ENCODE measurements at places on chromosomes 4 and X.

DNA sequence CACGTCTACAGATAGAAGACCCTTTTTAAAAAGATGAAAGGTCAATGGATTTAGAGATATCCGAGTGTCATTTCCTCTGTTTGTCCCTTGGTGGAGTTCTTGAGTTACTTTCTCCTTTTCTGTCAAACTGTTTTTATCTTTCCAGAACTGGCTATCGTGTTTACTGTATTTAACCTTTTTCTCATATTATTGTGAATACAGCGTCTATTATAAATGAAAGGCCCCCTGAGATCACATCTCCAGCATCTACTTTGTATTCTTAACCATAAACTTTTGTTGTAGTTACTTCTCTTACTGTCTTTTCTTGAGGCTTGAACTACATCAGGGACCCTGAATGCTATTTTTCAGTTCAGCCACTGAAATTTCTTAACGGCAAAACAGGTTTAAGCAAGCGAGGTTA is 4.0 kb upstream of the PCDH7 start:
- no peak for DNase-seq

- DNase-seq = no peak
Observed at GRCh38 chrX:150165776-150166610, 197.1 kb upstream of the MAMLD1 start.

GRCh38 chrX:48761674-48762471 is at the start of gene GLOD5:
Gene GLOD5, plus strand, starts transcription at chrX:48761747. Its CDS starts 44 bp downstream, at chrX:48761791.
- no peak for DNase-seq

- no peak for DNase-seq
Observed at GRCh38 chr4:47942081-47942819, 27.9 kb upstream of the NFXL1 start.

DNA sequence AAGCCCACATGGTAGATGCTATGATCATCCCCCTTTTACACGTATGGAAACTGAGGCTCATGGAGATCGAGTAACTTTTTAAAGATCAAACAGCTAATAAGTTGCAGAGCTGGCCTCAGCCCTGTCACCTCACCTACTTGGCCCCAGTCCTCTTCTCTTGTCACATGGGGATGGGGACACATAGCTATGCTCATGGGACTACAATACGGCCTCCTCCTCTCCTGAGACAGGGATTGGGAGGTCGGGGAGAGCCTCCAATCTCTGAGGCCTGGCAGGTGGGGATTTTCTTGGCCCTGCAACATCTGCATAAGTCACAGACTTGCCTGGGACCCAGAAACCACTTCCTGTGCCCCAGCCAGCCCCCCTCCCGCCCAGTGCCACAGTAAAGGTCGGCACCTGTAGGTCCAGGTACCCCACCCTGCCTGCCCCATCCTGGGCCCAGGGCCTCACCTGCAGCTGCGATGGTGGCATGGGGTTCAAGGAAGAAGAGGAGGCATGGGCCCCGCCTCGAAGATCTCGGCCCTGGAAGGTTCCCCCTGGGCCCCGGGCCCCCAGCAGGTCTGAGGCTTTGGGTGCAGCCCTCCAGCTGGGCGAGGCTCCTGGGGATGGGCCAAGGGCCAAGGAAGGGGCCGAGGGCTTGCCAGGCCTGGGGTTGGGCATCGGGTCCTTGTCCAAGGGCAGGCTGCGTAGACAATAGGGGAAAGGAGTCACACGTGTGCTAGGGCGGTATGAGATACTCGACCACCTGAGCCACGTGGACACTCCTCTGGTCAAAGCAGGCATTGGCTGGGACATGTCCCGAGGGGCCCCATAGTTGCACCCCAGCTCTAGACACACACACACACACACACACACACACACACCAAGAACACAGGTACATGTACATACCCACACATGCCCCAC is 6.4 kb downstream of the FOXP3 start:
- DNase-seq = no peak

- no peak for DNase-seq
Observed at GRCh38 chr4:24054910-24055309, 165.1 kb upstream of the PPARGC1A start.

GRCh38 chr4:101348995-101349800 is 1.9 kb upstream of the PPP3CA start:
- no peak for DNase-seq

- DNase-seq = no peak
Observed at GRCh38 chr4:10063544-10064300, 42.4 kb upstream of the SLC2A9 start.

DNA sequence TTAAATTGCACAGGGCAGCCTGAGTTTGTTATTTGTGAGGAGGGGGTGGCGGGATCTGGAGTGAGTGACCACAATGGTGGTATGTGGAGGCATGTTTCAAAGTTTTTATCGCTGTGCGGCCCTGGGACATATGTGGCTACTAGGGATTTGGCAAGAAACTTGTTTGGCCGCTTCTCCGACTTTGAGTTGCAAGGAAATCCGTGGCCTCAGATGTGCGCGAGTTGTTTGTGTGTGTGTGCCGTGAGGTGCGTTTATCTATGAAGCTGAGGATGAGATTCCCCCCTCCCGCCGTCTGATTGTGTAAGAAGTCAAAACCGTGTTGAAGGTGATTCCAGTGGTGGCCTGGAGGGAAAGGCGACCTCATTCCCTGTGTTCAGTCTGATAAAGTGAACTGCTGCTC is 1.4 kb downstream of the JADE3 start:
- DNase-seq = no peak

- DNase-seq = no peak
Observed at GRCh38 chr4:154614306-154614705, 1.9 kb upstream of the FGG start.

DNA sequence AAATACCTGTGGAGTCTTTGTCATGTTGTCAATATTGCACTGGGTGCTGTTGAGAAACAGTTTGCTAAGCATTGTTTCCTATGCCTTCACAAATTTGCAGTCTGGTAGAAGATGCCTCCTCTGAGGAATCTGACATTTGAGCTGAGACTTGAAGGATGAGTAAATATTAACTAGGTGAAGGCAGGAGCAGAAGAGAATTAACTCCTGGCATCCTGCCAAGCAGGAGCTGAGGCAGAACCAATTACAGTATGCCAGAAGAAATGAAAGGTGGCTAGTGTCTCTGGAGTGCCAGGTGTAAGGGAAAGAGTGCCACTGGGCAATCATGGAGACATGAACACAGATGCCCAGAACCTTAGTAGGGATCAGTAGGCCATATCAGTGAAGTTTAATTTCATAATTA is 1778.2 kb upstream of the PCDH10 start:
- no peak for DNase-seq

GRCh38 chr4:78558410-78558809 is 6.8 kb downstream of the ANXA3 start:
- no peak for DNase-seq

GRCh38 chrX:15946783-15947580 is 92.4 kb upstream of the AP1S2 start:
- DNase-seq = no peak

- no peak for DNase-seq
Observed at GRCh38 chrX:37083880-37084279, 75.7 kb downstream of the FAM47C start.

DNA sequence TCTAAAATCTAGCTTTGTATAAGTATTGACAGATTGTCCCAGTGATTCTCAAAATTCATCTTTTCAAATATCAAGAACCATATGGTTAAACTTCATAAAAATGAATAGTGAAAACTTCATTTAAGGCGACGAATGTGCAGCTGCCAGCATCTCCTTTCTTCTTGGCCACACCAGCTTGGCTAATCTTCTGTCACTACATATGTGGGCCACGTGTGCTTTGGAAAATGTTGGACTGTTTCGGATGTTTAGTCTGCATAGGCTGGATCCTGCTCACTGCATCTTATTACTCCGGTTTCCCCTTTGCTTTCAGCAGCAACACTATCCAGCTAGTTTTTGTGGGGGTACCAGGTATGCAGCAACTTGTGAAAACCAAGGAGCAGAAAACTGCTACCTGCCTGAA is 221.9 kb downstream of the BMPR1B start:
- no peak for DNase-seq

DNA sequence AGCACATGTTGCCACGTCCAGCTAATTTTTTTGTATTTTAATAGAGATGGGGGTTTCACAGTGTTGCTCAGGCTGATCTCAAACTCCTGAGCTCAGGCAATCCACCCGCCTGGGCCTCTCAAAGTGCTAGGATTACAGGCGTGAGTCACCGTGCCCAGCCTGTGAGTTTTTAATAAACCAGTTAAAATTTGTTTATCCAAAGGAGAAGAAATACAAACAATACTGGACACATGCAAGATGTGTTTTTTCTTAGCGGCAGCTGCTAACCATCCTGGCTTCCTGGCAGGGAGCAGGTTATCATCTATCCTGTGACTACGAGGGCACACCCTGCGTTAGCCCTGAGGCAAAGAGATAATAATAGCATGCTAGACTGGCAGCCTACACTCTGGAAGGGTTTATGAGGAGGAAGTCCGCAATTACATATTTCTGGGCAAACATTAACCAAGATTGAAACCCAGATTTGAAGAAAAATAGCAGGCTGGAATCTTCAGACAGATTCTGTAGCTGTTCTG is 191.4 kb downstream of the SPRY1 start:
- no peak for DNase-seq

DNA sequence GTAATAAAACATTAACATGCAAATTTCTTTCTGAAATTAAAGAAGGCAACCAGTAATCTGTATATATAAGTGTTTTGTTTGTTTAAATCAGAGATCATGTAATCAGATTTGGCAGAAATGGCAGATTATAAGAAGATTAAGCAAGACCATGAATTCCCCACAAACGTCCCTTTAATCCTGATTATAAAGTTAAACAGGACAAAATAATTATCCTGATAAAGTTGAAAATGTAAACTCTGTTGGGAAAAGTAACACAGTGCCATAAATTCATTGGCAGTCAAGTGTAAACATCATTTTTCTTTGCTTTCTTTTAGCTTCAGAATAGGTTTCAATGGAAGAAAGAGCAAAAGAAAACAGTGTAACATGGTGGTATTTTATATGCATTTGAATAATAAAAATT is 256.3 kb downstream of the KCNIP4 start:
- no peak for DNase-seq

DNA sequence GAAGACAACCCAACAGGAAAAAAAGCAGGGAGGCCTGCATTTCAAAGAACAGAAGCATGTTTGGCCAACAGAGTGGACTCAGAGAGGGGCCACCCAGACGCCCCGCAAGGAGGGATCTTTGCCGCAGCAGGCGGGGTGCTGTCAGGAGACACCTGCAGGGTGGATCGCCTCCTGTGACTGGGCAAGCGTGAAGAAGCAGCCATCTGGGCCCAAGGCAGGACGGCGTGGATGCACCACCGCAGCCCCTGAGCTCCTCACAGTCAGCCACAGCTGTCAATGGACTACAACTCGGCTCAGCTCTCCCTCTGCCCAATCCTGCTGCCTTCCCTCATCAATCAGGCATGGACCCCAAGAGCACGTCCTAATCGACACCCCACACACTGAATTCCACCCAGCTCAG is 32.0 kb upstream of the MAN2B2 start:
- no peak for DNase-seq

GRCh38 chrX:95823796-95824195 is 860.8 kb upstream of the DIAPH2 start:
- no peak for DNase-seq

Measured in activated CD8-positive, alpha-beta memory T cell treated with anti-CD3 and anti-CD28 coated beads for 1 hour (primary cell).